Smooth muscle cell of the coronary artery (primary cell): ENCODE measurements at places on chromosomes 3 and 15. TPM values are rescaled to one million over a fixed set of nuclear protein-coding genes. Genes with fewer than 3 reads are reported as not detected.

ATP8B4 gene
- 0.30 and 19.8 TPM in 2 replicates for total RNA-seq

B3GALNT1 gene
- 8.2 and 37.6 TPM in 2 replicates for total RNA-seq

FMN1 gene
- 0.08 and 7.5 TPM in 2 replicates for total RNA-seq

SLC25A20 gene
- total RNA-seq, result 26.5 and 26.8 TPM in 2 replicates

SIDT1 gene
- total RNA-seq, result not detected in 2 replicates

ISLR2 gene
- total RNA-seq, result 0.08 TPM in 1 of 2 replicates, not detected in the other

CHMP2B gene
- 7.4 and 19.4 TPM in 2 replicates for total RNA-seq

BBX gene
- 29.0 and 43.8 TPM in 2 replicates for total RNA-seq

BSN gene
- under 0.01 and 0.08 TPM in 2 replicates for total RNA-seq

SKIC8 gene
- 69.5 and 94.6 TPM in 2 replicates for total RNA-seq
